ENCODE measurements at places on chromosomes 3 and 15.

DNA sequence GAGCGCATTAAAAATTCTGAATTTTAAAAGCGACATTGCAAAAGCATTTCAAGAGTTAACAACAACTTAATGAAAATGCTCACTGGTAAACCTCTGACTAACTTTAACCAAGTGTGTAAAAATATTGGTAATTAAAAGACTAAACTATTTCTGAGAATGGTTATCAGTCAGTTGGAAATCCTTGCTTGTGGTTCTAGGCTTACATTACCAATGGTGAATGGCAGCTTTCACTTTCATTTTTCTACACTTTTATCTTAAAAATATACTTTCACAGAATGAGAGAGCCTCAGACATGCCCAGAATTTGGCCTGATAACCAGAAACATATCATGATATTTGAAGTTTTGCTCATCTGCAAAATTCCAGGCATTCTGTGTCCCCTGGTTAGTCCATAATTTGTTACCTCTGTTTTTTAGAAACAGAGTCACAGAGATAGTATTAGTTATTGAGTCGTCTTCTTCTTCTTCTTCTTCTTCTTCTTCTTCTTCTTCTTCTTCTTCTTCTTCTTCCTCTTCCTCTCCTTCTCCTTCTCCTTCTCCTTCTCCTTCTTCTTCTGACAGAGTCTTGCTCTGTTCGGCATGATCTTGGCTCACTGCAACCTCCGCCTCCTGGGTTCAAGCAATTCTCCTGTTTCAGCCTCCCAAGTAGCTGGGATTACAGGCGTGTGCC is 5.5 kb upstream of the RNF111 start:
- DNase-seq: no peak

DNA sequence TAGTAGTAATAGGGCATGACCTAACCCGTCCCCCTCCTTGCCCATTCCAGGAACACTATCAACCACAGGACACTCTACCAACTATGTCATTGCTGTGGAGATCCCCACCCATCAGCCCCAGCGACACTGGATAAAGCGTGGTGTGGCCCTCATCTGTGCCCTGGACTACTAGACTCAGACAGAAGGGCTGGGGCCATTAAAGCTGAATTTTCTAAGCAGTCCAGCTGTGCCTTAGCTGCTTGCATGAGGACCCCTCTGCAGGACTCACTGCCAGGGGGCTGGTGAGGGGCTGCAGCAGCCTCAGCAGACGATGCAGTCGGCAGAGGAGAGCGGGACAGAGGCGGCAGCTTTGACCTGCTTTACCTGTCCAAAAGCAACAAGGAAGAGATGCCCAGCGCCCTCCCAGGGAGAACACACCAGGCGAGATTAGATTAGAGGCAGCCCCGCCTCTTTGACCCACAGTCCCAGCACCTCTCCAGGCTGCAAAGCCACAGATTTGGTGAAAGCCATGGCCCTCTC is 44.6 kb downstream of the SEMA3G start:
- DNase-seq: no peak

DNA sequence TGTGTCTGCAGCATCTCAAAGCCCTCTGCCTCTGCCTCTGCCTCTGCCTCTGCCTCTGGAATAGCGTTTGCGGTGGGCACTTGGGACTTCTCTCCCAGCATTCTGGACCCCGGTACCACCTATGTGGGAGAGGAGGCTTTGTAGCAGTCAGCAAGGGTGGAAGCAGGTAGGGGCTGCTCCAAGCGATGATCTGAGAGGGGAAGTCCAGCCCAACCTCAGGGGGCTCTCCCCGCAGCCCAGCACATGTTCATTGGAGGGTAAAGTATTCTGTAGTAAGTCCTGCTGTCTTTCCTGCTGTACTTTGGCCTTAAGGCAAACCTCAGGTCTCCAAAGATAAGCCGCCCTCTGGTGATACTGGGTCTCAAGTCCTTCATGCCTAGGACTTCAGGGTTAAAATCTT is 68.6 kb downstream of the FAM174B start:
- no peak for DNase-seq

GRCh38 chr3:115099986-115100571 is 47.0 kb downstream of the ZBTB20 start:
- DNase-seq: no peak

DNA sequence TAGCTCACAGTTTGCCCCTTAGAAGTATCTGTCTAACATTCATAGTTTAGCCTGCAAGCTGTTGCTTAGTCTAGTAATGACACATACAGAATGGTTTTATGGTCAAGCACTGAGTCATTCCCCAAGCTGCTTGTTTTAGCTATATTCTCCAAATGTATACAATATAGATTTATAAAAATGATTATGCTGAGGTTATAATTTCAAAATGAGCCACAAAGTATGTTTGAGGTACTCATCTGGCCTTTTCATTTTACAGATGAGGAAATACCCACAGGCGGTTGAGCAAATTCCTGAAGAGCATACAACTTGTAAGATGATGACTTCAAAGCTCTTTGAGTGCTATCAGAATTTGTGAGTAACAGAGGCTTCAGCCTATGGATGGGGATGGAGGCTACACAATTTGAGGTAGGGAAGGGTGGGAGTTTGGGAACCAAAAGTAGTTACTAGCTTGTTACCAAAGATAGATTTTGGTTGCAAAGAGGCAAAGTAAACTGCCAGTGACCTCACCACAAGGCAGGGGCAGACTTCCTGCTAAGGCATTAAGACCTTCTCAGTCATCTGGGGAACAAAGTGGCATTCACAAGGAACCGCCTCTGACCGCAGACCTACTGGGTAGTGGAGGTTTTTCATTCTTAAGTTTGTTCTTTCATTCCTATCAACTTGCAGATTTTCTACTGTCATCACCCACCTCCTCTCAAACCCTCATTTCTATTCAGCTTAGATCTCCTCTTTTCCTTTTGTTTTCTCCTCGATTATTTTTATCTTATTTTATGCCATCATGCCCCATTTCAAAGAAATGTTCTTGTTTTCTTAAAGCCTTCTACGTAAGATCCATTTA is 257.2 kb upstream of the NECTIN3 start:
- peak; percentile 47 for DNase-seq

GRCh38 chr3:192825657-192826200 is 91.9 kb downstream of the MB21D2 start:
- no peak for DNase-seq

DNA sequence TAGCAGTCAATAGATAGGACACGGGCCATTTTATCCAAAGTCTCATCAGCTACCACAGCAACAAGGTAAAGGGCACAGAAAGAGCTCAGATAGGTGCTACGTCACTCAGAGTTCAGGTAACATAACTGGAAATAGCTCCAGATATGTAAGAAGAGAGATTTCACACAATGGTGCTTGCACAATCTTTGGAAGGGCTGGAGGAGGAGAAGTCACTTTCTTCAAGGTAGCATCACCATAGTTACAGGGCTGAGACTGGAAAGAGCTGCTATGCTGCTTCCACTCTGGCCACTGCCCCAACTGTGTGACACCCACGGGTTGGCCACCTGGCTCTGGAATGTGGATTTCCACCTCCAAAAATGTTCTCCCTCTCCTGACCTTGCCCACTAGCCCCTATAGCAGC is 448.8 kb upstream of the THBS1 start:
- DNase-seq: no peak

GRCh38 chr15:65724464-65725215 is 67.5 kb downstream of the DENND4A start:
- no peak for DNase-seq

GRCh38 chr15:23797747-23798446 is 110.8 kb upstream of the NDN start:
- no peak for DNase-seq

GRCh38 chr15:35522061-35522460 is 23.9 kb downstream of the DPH6 start:
- no peak for DNase-seq

DNA sequence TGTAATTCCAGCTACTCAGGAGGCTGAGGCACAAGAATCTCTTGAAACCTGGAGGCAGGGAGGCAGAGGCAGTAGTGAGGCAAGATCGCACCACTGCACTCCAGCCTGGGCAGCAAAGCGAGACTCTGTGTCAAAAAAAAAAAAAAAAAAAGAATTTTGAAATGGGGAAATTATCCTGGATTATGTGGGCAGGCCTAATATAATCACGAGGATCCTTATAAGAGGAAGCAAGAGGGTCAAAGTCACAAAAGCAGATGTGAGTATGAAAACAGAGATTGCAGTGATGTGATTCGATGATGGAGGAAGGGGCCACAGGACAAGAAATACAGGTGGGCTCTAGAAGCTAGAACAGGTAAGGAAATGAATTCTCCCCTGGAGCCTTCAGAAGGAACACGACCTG is 159.6 kb downstream of the LEKR1 start:
- no peak for DNase-seq

GRCh38 chr3:134613006-134613520 is 37.8 kb downstream of the KY start:
- DNase-seq: no peak

GRCh38 chr3:178036451-178037144 is 499.6 kb upstream of the KCNMB2 start:
- DNase-seq: no peak

- DNase-seq: no peak
Measured at GRCh38 chr3:167913219-167913835, 177.8 kb downstream of the SERPINI1 start.

- DNase-seq: no peak
Measured at GRCh38 chr3:33181229-33181628, 37.4 kb downstream of the SUSD5 start.

DNA sequence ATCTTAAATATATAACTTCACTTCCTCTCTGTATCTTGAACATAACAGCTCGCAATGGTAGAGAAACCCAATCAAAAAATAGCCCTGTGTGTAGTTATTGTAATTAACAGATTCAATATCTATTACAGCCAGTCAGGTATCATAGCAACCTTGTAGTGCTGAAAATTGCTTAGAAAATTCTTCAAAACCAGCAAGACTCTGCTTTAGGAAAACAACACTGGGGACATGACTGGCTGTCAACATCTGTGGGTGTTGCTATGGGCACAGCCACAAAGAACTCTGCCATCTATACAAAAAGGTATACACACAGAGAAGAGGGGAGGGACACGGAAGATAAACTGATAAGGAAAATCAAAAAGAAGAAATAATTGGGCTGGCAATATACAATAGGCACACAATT is 101.2 kb downstream of the WDR72 start:
- DNase-seq: no peak

DNA sequence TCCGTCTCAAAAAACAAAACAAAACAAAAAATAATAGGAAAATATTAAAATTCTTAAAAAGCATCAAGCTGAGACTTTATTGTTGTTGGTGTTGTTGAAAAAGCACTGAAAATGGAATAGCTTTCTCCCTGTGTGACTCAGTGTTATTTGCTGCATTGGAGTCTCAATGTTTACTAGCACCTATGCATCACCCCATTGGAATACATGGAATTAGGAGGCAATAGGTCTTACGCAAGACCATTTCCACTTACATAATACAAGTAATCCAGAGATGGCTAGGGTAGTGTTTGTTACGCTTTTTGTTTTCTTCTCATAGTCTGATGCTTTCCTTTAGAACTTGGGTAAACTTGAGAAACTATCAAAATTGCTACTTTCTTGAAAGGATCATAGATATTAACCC is 15.2 kb downstream of the GXYLT2 start:
- no peak for DNase-seq

GRCh38 chr15:41102854-41103253 is 13.2 kb downstream of the INO80 start:
- no peak for DNase-seq

DNA sequence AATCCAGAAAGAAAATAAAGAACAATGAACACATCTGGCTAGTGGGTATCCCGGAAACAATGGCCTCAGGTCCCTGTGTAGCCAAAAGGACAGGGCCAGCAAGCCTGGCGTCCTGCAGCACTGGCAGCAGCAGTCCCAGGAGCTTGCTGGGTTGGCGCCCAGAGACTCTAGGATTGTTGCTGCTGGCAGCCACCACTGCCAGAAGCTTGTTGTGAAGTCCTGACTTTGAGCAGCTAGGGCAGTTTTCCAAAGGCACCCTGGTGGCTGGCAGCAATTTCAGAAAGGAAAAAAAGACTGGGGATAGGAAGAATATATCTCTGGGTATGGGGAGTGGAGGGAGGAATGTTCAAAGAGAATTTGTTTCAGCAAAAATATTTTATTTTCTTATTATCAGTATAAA is 11.3 kb downstream of the SHQ1 start:
- DNase-seq: no peak

DNA sequence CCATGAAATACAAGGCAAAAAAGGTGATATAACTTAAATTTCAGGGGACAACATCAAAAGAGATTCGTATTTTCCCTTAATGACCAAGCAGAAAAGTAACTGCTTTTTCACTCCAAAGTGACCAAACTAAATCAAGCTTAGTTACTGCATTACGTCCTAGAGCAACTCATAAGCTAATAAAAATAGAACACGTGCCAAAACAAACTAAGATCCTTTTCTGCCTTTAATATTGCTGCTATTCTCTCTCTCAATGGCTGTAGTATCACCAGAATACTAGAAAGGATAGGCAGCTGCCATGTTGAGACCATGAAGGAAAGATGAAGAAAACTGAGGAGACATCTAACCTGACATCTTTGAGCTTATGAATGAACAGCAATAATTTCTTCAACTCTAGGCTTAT is 43.3 kb downstream of the UBXN7 start:
- no peak for DNase-seq

DNA sequence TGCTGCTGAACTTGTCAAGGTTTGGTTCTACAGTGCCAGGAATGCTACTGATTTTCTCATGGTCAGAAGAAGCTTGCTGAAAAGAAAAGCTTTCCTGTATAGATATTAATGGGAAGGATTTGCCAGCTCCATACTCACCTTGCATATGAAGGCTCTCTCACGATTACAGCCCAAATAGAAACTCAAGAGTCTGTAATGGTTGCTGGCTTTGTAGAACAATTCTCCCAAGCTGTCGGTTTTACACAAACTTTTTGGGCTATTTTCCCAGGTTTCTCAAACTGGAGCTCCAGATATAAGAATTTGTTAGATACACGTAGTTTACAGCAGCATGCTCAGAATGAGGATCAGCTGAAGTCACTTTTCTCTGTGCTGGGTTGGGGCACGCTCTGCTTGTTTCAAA is 30.1 kb upstream of the LRRC3B start:
- no peak for DNase-seq

DNA sequence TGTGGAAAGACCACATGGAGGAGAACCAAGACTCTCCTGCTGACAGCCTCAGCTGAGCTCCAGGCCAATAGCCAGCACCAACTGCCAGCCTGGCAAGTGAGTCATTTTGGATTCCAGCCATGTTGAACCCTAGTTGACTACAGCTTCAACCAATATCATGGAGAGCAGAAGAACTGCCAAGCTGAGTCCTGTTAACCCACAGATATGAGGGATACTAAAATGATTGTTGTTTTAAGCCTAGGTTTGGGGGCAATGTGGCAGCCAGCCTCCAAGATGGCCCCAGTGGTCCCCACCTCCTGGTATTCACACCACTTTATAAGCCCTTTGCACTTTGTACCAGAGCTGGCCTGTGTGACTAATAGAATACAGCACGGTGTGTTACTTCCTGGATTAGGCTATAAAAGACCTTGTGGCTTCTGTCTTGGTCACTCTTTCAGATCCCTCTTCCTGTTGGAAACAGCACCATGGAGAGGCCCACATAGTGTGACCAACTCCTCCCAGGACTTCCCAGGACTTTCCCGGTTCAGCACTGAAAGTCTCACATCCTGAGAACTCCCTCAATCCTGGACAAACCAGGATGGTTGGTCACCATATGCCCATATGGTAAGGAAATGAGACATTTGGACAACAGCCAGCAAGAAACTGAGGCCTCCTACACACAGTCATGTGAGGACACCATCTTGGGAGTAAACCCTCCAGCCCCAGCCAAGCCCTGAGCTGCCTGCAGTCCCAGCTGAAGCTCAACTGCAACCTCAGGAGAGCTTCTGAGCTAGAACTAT is 32.4 kb upstream of the CDV3 start:
- no peak for DNase-seq

GRCh38 chr3:29453284-29454001 is 172.6 kb downstream of the RBMS3 start:
- no peak for DNase-seq

- DNase-seq: no peak
Measured at GRCh38 chr3:130490241-130490640, 26.7 kb upstream of the COL6A6 start.
